ENCODE measurements at places on chromosomes 1 and 21.

DNA sequence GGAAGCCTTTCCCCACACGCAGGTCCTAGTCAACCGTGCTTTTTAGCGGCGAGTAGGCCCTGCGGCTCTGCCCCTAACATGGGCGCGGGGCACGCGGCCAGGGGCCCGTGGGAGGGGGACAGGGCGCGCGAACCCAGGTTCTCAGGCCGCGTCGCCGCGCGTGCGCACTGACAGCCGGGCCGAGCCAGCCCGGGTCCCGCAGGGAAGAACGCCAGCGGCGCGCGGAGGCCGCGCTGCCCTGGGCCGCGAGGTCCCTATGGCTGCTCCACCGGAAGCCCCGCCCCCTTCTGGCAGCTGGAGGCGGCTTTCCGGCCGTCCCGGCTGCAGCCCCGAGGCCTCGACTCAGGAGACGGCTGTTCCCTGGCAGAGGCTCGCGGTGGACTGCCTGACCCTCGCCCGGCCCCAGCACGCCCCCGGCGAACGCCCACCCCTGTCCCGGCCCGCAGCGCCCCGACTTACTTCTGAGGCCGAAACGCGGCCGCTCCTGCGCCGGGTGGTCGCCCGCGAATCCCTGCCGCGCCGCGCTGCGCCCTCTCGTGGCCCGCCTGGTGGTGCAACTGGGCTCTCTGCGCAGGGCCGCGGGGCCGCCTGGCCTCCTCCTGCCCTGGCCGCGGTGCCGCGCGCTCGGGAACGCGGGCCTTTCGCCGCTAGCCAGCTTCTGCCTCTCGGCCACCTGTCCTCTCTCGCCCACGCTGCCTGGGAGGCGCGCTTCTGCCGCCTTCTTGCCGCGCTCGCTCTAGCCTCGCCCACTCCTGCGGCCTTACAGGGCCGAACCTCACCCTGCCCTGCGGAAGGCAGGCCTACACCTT lies 16.6 kb upstream of the RIPPLY3 start:
- DNase-seq = peak; percentile 68

DNA sequence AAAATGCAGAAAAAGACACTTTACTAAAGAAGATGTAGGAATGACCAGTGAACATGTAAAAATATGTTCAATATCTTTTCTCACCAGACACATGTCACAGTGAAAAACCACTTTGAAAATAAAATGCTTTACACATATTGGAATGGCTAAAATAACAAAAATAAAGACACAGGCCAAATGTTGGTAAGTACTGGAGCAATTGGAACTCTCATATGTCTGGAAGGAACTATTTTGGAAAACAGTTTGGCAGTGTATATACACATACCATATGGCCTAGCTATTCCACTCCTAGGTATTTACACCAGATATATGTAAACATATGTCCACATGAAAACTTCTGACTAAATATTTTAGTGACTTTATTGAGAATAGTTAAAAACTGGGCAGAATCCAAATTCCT lies 927.2 kb downstream of the BRINP3 start:
- no peak for DNase-seq

DNA sequence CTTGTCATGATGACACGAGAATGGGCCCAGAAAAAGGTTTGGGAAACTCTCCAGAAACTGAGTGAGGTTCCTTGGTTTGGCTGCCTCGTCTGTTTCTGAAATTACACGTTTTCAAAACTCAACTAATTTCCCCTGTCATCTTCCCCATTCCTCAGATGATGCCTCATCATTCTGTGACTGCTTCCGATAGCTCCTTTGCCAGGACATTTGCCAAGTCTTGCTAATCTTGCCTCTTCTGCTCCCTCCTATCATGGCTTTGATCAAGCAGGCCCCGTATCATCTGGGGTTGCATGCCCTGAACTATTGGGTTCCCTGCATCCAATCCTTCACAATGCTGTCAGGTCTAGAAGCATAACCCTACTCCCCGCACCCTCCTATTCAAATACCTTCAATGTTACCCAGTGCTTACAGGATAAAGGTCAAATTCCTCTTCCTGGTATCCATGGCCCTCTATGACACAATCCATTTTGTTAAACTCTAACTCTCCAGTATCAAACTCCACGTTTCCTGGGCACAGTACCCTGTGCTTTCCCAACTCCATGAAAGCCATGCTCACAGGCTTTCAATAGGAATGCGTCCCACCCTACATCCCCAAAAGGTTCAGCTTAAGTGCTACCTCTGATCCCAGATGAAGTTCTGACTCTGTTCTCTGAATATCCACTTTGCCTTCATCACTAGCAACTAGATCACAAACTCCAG lies 22.2 kb upstream of the TMEM200B start:
- no peak for DNase-seq

DNA sequence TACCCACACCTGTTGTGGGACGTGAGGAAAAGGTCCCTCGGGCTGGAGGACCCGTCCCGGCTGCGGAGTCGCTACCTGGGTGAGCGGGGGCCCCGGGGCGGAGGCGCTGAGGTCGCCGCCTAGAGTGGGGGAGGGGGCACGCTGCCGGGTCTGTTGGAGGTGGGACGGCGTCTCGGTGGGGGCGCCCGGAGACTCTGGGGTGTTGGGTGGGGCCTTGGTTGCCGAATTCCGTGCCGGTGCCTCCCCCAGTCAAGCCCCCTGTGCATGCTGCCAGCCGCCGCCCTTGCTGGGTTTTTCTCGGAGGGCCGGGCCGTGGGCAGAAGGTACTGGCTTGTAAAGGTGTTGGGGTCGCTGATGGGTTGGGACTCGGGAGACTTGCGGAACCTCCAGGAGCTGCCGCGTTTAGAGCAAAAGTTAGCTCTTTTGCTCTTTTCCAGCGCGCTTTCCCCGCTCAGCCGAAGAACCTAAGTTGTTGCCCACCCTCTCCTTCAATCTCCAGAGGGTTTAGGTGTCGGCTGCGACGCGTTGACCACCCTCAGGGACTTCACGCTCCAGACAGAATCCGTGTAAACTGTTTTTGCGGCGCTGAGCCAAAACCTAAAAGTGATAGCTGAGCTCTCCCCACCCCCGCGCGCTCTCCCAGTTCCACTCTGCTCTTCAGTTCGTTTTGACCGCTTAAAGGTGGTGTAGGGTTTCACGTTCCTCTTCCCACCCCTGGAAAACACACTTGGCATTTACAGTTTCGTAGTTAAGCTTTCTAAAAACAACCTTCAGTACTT lies at the start of gene MPC2:
Gene MPC2 (minus strand): TSS at position 143 of the 779 bp plus-strand sequence. CDS start 1,231 bp downstream, outside the sequence.
- DNase-seq = peak; percentile 60

GRCh38 chr1:85182700-85183099 lies 18.1 kb downstream of the SYDE2 start:
- DNase-seq = no peak

DNA sequence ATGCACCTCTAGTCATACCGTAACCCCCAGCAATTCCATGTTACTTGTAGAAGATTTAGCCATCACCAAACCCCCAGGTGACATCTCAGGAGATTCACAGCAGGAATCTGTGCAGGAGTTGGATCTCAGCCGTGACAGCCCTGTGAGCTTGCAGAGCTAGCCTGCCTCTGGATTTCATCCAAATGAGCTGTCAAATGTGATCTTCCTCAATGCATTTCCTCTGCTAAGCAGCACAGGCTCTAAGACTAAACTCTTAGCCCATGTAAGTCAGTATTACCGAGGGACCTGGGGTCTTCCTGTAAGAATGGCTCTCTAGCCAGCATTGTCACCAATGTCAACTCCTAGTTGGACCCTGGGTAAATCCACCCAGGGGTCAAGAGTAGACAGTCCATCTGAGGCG lies 41.7 kb downstream of the UMODL1 start:
- DNase-seq = no peak

DNA sequence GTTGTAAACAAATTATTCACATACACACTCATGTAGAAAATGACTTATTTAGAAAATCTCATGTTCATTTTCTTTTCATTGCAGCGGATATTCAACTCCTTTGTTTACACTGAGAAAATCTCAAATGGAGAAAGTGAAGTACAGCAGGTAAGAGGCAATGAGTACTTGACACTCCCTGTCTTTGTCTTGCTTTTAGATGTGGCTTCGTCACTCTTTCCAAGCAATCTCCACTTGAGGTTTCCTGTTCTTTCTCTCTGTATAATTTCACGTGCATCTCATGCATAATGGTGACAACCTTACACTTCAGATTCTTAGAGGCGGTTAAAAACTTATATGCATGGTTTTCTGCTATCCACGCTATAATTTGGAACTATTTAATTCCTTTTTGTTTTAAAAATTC lies 80.6 kb downstream of the CACHD1 start:
- no peak for DNase-seq

DNA sequence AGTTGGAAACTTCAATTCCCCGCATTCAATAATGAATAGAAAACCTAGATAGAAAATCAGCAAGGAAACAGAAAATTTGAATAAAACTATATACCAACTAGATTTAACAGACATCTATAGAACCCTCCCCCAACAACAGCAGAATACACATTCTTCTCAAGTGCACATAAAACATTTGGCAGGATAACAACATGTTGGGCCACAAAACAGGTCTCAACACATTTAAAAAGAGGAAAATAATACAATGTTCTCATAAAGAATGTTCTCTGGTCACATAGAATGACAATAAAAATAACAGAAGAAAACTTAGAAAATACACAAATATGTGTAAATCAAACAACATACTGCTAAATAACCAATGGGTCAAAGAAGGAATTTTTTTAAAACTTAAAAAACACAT lies 24.9 kb downstream of the ITGB3BP start:
- no peak for DNase-seq

DNA sequence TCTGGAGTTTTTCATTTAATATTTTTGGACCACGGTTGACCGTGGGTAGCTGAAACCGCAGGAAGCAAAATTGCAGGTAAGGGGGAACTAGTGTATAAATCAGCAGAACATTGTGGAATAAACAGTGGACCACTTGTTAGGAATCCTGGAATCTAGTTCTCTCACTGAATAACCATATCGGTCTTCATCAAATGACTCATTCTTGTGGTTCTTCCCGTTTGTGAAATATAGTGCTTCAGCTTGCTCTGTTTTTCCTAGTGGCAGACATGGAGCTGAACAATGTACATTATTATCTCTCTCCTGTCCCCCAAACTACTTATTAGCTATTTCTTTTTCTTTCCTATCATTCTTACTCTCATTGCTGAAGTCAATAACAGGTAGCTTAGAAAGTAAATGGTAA lies 61.9 kb downstream of the HSPA13 start:
- no peak for DNase-seq

GRCh38 chr1:226406401-226406881 lies 1.5 kb downstream of the PARP1 start:
- DNase-seq = no peak

DNA sequence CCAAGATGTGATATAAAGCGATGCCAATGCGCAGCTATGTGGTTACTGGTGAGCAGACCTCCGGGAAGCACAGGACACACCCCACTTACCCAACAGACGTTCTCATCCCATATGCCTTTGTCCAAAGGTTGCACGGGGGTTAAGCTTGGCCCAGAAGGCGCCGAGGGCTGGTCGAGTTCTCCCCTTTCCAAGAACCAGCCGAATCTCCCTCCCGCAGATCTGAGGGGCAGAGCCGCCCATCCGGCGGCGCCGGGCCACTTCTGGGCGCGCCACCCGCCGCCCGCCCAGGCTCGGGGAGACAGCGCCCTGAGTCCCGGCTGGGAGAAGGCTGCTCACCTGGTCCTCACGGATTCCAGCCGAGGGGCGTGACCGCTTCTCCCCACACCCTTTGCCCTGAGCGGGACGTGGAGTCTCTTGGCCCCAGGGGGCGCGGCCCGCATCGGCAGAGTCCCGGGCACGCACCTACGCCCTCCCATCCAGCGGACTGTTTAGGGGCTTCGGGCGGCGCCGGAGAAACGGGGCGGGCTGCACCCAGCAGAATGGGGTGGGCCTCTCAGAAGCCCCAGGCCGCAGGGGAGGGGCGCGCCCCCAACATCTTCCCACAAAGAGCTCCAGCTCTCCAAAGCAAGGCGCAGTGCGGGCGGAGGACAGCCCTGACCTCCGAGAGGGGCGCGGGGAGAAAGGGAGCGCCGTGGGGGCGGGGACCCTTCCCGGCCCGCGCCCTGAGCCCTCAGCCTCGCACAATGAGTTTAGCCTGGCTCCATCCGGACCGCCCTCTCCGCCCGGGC lies 615 bp downstream of the GPR161 start:
- DNase-seq = no peak

DNA sequence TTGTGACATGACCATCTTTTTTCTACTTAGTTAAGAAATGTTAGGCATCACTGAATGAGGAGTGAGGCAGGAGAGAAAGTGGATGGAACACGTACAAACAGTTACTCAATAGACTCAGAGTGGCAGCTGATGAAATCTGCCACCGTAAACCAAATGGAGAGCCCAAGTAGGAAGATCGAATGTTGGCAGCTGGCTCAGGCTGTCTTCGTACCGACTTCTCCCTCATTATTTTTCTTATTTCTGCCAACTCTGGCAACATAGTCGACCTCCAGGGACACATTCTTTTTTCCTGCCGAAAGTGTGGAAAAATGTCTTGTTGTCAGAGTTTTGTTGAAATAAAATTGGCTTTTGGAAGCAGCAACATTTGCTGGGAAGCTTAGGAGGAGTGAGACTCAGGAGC lies 143.3 kb downstream of the GREM2 start:
- DNase-seq = no peak

- DNase-seq = no peak
Measured at GRCh38 chr1:77405186-77405585, 123.4 kb downstream of the AK5 start.

DNA sequence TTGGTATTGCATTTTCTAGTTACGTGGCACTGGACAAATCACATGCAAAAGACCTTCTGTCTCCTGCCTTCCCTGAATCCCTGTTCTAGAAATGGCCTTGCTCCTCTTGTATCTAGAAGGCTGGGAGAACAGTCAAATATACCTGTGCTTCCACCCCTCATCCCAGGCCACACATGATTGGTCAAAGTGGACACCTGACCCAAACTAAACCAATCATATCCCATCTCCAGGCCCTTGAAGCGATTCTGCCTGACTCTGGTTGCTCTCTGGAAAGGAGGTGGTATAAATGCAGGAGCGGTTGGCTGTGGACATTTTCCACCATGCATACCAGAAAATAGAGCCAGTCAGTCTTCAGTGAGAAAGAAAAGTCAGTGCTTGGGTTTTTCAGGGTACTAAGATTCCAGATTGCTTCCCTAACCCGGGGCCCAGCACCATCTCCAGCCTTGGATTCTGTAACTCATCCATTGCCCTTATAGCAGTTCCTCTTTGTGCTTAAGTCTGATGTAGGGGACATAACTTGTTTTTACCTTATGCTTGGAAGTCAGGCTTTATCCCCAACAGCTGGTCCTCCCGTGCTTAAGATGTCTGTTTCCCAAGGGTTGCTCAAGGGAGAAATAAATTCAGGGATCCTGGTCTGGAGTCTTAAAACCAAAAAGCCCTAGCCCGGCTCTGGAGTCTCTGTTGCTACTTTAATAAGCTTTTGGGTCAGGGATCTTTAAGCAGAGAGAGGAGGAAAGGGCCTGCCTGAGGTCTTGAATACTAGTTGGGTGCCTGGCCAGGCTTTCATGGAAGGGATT lies 7.7 kb upstream of the PHC2 start:
- DNase-seq = no peak

DNA sequence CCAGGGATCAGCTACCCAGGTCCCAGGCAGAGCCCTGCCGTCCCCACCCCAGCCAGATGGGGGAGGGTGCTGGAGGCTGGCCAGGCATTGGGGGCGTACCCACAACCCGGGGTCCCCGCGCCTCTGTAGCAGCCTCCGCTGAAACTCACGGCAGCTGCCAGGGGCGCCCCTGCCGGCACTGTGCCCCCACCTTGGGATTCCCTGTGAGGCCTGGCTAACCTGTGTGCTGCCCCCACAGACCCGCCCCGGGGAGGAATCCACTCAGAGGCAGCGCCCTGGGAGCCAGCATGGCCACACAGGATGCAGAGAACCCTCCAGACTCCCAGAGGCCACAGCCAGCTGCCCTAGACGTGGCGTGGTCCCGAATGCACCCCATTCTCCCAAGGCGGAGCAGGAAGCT lies 3.8 kb downstream of the DVL1 start:
- DNase-seq = no peak
